Large intestine (tissue), 12 donors: ENCODE measurements at places on chromosomes 7 and 10.

DNA sequence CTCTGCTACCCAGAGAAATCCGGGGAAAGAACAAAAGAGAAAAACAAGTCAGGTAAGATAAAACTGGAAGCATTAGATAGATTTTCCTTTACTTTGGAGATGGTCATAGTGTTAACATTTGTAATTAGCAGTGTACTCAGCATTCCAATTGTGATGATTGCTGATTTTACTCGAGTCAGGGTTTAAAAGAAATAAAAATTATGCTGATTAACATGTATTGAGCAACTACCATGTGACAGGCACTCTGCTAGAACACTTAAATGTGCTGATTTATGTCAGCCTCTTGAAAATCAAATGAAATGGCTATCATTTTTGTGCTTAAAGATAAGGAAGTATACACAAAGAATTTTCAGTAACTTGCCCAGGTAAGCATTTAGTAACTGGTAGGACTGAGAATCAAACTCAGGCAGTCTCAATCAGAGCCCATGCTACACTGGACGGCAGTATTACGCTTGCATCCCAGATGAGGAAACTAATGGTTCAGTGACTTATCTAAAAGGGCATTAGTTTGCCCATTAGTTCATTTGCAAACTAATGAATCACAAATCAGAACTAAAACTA, 735.1 kb upstream of the SORCS1 start:
- no peak for DNase-seq

- no peak for DNase-seq
These were observed 1160.9 kb upstream of the LRRN3 start for GRCh38 chr7:109930049-109930448.

- no peak for DNase-seq
These were observed 5.4 kb upstream of the PPP1R9A start for GRCh38 chr7:94901981-94902380.

GRCh38 chr7:18715988-18716387, 220.4 kb downstream of the HDAC9 start:
- no peak for DNase-seq

GRCh38 chr7:4682621-4683042, 537 bp downstream of the FOXK1 start:
- DNase-seq, result peak; percentile 62

- DNase-seq, result no peak
These were observed 7.2 kb downstream of the DBNL start for GRCh38 chr7:44051611-44052220.
